ENCODE measurements at places on chromosomes 5 and 9.

GRCh38 chr5:178094345-178094744 lies 19.0 kb upstream of the N4BP3 start:
- no peak for DNase-seq

DNA sequence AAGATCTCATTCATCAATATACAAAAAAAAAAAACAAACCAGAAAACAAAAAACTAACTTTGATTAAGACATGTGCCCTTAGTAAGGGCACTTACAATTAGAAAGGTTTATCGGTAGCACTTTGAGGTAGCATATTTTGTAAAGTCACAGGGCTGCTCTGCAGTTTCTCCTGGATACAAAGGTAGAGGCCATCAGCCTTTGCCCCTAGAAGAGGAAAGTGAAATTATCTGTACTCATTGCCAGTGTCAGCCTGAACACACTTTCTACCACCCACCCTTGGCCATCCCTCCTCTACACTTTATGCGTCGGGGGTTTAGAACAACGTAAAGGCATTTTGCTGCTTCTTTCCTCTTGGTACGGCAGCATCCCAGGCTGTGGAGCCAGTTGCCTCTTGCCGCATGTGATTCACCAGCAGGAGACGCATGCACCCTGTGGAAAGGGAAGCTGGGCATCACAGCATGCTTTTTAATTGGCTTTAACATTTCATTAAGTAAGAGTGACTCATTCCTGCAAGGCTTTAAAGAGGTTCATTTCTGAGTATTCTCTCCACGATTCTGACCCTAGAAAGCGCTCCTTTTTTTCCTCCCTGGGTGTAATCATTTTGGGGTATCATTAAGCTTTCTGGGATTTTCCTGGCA lies 84.6 kb downstream of the CEMIP2 start:
- no peak for DNase-seq

DNA sequence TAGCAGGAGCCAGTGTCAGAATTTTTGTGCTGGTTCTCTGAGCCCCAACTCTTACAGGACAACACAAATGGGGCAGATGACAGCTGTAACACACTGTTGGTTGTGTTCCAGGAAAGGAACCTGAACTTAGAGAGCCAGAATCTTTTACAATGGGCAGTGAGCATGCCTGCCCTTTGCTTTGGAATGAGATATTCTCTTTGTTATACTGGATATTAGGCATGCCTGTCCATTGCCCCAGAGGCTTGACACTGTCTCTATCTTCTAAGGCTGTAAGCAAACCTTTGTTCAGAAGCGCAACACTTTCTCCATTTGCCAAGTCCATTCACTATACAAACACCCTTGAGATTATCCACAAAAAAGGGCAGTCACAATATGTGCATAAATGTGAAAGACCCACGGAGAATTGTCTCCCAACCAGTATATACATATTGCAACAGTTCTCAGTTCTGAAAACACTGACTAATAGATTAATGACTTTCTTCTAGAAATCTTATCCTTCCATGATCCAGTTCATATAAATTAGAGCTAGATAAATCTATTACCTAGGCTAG lies 26.3 kb upstream of the CEP120 start:
- no peak for DNase-seq

DNA sequence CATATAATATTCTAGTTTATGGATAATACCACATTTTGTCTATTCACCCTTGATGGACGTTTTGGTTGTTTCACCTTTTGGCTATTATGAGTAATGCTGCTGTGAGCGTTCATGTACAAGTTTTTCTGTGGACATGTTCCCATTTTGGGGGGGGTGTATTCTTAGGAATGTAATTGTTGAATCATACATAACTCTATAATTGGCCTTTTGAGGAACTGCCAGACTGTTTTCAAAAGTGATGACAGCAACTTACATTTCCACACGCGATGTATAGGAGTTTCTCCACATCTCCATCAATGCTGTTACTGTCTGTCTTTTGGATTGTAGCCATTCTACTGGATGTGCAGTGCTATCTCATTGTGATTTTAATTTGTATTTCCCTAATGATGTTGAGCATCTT lies 69.8 kb downstream of the SLC46A2 start:
- DNase-seq, result no peak

DNA sequence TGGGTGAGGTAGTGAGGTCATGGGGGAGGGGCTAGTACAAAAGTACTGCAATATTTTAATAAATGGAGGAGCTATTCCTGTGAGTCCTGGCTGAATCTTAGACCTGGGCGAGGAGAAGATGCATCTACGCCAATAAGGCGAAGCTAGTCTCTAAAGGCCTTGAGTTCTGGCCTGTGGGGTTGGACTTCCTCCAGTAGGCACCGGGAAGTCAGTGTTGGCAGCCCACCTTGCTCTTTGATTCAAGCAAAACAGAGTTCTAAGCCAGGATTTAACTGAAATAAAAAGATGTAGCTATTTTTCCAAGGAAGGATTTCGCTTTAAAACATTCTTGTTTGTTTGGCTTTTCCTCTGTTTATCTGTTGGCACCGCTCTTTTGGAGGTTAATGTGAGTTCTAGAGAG lies 244.6 kb downstream of the KIF4B start:
- no peak for DNase-seq

GRCh38 chr9:113712053-113712452 lies 164.1 kb upstream of the ZNF618 start:
- no peak for DNase-seq

DNA sequence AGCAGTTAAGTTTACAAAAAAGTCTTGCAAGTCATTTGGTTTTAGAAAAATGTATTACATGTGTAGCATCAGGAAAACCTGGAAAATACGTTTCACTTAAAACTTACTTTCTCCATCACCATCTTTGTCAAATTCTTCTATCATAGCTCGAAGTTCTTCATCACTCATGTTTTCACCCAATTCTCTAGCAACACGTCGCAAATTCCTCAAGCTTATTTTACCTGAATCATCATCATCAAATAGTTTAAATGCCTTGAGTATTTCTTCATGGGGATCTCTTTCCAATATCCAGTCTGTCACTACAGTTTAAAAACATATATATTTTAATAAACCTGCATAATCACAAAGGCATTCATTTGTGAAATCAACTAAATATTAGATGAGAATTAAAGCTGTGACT lies 10.3 kb downstream of the CETN3 start:
- no peak for DNase-seq

Measured in activated CD8-positive, alpha-beta memory T cell treated with anti-CD3 and anti-CD28 coated beads, Interleukin-2, amount 50 U/mL, for 4 hours (primary cell).